ENCODE measurements at places on chromosomes 12 and 14. TPM values are rescaled to one million over a fixed set of nuclear protein-coding genes. Genes with fewer than 3 reads are reported as not detected.

The APOLD1 gene
- 15.5 TPM for total RNA-seq

DNA sequence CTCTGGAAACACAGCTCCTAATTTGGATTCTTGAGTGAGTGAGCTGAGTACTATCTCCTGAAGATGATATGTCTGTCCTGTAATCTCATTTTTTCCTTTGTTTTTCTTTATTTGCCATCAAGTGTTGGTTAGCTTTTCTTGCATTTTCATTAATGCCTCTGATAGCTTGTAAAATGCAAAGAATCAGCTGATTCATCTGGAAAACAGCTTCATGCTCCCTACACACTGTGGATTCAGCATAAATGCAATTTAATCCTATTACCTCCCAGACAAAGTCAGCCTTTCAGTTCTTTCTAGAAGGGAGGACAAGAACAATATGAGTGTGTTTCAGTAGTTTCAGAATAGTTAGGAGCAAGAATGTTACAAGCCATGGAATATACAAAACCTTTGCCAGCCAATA lies 79.4 kb downstream of the DACT1 start:
- peaks cover 4% of the 10 kb centered on the region for H3K4me1 ChIP-seq
- H3K4me3 ChIP-seq: no peak overlapping the region
- DNase-seq: no peak
- no peak overlapping the region for H3K27ac ChIP-seq

GRCh38 chr14:94816113-94816512 lies 46.2 kb upstream of the GSC start:
- no peaks in the 10 kb centered on the region for H3K36me3 ChIP-seq
- H3K4me3 ChIP-seq: no peak overlapping the region
- no peaks in the 10 kb centered on the region for H3K27me3 ChIP-seq
- DNase-seq: no peak
- no peak overlapping the region for H3K27ac ChIP-seq

GRCh38 chr14:94746131-94746530 lies 23.8 kb downstream of the GSC start:
- no peak for DNase-seq
- H3K4me1 ChIP-seq: no peaks in the 10 kb centered on the region
- no peaks in the 10 kb centered on the region for H3K36me3 ChIP-seq
- peaks cover 5% of the 10 kb centered on the region for H3K27me3 ChIP-seq

The INHBC gene
- not detected for total RNA-seq

DNA sequence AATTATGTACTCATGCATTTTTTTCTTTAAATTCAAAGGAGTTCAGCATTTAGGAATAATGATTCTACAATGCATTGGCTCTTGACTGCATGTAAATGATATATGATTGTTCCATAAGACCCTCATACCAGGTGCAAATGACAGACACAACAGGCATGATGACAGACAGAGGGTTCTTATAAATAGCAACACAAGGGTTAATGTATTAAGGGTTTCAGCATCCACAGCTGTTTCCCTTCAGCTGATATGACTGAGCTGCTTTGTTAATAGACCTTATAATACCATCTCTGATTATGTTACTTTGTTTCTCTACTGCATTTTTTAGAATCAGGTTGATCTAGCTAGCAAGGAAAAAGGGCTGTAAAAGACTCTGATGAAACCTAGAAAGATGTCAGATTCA lies 90.8 kb upstream of the TMTC2 start:
- no peak overlapping the region for H3K27ac ChIP-seq
- no peaks in the 10 kb centered on the region for H3K27me3 ChIP-seq
- H3K4me3 ChIP-seq: no peak overlapping the region

The KRT6A gene
- total RNA-seq: not detected

DNA sequence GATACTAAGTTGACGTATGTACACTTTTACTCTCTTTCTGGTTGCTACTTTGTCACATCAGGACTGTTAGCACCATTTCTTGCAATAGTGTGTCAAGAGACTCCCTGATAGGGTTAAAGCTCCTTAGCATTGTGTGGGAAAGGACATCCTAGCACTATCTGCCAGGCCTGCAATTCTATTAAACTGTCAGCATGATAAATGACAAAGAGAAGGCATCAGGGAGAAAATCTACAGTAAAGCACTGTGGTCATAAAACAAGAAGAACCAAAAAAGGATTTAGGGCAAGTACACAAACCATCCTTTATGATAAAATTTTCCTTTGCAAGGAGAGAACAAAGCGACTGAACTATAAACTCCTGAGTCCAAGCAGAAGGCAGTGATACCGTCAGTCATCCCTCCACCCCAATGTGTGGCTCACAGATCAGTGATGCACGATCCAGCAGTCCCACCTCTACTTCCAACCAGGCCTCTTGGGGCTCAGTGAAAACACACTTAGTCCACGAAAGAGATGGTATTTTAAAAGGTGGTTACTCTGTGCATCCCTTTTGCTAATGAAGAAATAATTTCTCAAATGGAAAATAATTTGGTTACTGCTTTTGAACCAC lies 31.4 kb upstream of the SLC35F4 start:
- H3K36me3 ChIP-seq: no peaks in the 10 kb centered on the region
- no peak overlapping the region for H3K4me3 ChIP-seq
- H3K4me1 ChIP-seq: no peaks in the 10 kb centered on the region

GRCh38 chr12:12007001-12007712 lies 63.6 kb upstream of the BCL2L14 start:
- H3K4me1 ChIP-seq: peaks cover 72% of the 10 kb centered on the region
- H3K27ac ChIP-seq: peak overlapping the region; percentile 97
- H3K4me3 ChIP-seq: no peak overlapping the region

- H3K4me3 ChIP-seq: peak overlapping the region; percentile 71
- peaks cover 61% of the 10 kb centered on the region for H3K27me3 ChIP-seq
- H3K36me3 ChIP-seq: no peaks in the 10 kb centered on the region
- no peak for DNase-seq
Observed at GRCh38 chr12:79689061-79689476, 1.7 kb downstream of the PAWR start.

- H3K36me3 ChIP-seq: no peaks in the 10 kb centered on the region
- H3K4me3 ChIP-seq: no peak overlapping the region
- DNase-seq: no peak
- no peaks in the 10 kb centered on the region for H3K27me3 ChIP-seq
Observed at GRCh38 chr12:91052026-91052425, 5.8 kb downstream of the KERA start.

The CELA1 gene
- not detected for total RNA-seq

DNA sequence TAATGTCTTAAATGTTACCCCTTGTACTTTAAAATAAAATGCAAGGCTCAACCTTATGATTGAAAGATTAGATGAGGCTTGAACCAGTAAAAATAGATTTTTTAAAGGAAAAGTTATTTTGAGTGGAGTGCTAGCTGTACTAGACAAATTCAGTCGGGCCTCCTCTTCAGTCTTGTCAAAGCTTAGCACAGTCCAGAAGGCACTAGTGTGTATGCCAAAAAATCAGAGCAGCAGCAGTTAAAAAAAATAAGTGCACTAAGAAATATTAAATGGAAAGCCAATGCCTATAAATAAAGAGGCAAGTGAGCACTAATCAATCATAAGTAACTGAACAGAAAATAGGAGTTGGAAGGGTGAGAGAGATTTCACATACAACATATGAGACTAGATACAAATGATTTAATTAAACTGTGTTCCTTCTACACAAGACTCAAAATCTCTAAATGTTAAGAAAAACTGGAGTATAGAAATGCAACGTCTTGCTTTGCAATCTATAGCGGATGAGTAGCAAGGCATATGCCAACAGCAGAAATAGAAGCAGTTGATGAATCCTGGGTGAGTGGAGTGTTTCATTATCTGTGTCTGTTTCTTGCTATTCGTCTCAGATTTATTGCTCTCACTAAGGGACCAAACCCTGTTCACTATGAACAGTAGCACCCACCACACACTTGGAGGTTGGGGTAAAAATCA lies 172.1 kb downstream of the ETNK1 start:
- H3K27me3 ChIP-seq: no peaks in the 10 kb centered on the region
- no peaks in the 10 kb centered on the region for H3K4me1 ChIP-seq
- DNase-seq: no peak

- DNase-seq: peak; percentile 39
- no peak overlapping the region for H3K4me3 ChIP-seq
- H3K4me1 ChIP-seq: no peaks in the 10 kb centered on the region
- H3K27me3 ChIP-seq: peaks cover 6% of the 10 kb centered on the region
Observed at GRCh38 chr12:124036657-124037109, 63.7 kb downstream of the ZNF664 start.

GRCh38 chr14:70700955-70701585 lies 59.4 kb downstream of the TTC9 start:
- no peaks in the 10 kb centered on the region for H3K4me1 ChIP-seq
- no peak overlapping the region for H3K27ac ChIP-seq
- H3K36me3 ChIP-seq: no peaks in the 10 kb centered on the region
- no peak overlapping the region for H3K4me3 ChIP-seq
- DNase-seq: no peak

DNA sequence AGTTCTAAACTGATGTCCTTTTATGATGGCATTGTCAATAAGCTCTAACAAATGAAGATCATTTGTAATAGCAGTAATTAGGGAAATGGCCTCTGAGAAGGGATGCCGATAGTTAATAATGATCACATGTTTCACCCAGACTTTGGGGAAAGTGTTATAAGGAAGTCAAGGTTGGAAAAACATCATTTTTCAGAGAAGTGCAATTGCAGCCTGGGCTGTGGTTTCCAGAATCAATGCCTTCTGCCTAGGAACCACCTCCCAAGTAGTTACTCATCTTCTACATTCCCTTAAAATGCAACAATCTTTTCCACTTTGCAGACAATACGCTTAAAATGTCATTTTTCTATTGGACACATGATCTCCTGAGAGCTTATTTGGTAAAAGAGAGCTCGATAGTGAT lies 879 bp downstream of the EDDM3A start:
- no peak overlapping the region for H3K27ac ChIP-seq
- H3K4me3 ChIP-seq: no peak overlapping the region
- H3K27me3 ChIP-seq: no peaks in the 10 kb centered on the region
- H3K36me3 ChIP-seq: peaks cover 2% of the 10 kb centered on the region

DNA sequence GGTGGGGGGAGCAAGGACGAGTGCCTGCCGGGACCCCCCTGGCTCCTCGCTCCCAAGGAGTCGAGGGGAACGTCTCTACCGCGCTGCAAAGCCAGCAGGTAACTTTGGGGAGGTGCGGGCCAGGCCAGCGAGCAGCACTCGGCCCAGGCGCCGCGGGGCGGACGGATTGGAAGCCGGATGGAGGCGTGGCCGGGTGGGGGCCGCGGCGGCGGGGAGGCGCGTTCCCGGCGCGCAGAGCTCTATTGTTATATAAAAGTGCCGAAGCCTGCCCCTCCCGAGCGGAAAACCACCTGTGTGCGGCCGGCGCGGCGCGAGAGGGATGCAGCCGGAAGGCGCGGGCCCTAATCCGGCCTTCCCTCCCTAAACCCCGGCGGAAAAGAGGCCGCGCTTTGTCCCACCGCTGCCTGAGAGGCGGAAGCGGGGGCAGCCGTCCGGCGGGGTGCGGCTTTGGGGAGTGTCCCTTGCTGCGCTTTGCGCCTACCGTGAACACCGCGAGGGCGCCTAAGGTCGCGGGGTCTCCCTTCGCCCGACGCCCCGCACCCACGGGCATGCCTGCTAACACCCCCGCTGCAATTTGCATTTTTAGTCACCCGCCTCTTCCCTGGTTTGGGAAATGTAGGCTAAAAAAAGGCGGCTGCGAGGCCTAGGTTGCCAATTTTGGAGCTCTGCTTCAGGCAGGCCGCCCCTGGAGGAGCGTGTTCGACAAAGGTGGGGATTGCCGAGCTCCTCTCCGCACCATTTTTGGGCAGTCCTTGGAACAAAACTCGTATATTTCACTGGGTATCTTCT lies 1.7 kb upstream of the DUSP6 start:
- peaks cover 45% of the 10 kb centered on the region for H3K4me1 ChIP-seq
- DNase-seq: peak; percentile 80
- H3K27me3 ChIP-seq: no peaks in the 10 kb centered on the region
- peak overlapping the region; percentile 93 for H3K27ac ChIP-seq
- peak overlapping the region; percentile 98 for H3K4me3 ChIP-seq

- peaks cover 3% of the 10 kb centered on the region for H3K27me3 ChIP-seq
- H3K36me3 ChIP-seq: no peaks in the 10 kb centered on the region
- H3K27ac ChIP-seq: peak overlapping the region; percentile 86
- peaks cover 12% of the 10 kb centered on the region for H3K4me1 ChIP-seq
Observed at GRCh38 chr12:131860472-131861260, 32.5 kb downstream of the MMP17 start.

DNA sequence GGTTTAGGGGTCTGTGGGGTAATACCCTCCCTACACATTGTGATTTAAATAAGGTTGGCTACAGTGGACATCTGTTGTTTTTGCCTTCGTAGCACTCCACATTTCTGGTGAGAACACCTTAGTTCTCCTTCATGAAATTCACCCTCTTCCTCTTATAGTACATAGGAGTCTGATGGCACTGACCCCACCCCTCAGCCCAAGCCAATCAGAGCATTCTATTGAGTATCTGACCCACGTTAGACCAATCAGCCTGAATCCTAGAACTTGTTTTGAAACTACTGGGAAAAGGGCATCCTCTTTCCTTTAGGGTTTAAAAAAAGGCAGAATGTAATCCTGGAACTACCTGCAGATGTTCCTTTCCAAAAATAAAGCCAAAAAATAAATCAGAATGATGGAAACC lies 15.8 kb upstream of the LRRC9 start:
- H3K27me3 ChIP-seq: peaks cover 2% of the 10 kb centered on the region
- H3K4me3 ChIP-seq: no peak overlapping the region
- H3K27ac ChIP-seq: no peak overlapping the region
- H3K4me1 ChIP-seq: no peaks in the 10 kb centered on the region
- no peaks in the 10 kb centered on the region for H3K36me3 ChIP-seq

The KRT81 gene
- not detected for total RNA-seq

The C12orf50 gene
- total RNA-seq: not detected

- no peak for DNase-seq
- H3K27ac ChIP-seq: no peak overlapping the region
- H3K36me3 ChIP-seq: no peaks in the 10 kb centered on the region
- no peak overlapping the region for H3K4me3 ChIP-seq
Observed at GRCh38 chr12:69686731-69687130, 12.4 kb downstream of the BEST3 start.

DNA sequence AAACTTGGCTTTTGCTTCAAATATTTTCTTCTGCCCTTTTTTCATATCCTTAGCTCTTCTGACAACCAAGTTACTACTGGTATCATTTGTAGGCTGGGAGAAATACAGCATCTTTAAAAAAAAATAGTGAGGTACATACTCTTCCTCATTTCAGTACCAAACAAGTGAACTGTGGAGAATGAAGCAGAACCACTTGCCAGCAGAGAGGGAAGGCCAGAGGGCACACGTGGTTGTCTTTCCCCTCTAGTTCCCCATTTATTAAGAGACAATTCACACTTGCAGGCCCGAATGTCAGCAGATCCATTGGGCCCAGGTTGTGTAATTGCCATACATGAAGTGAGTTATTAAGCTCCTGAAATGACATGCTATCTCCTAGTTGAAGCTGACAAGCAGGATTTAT lies 3.2 kb downstream of the SUSD6 start:
- no peak for DNase-seq
- no peaks in the 10 kb centered on the region for H3K27me3 ChIP-seq
- peaks cover 34% of the 10 kb centered on the region for H3K36me3 ChIP-seq
- H3K4me1 ChIP-seq: peaks cover 76% of the 10 kb centered on the region
- H3K4me3 ChIP-seq: peak overlapping the region; percentile 97
- peak overlapping the region; percentile 98 for H3K27ac ChIP-seq

DNA sequence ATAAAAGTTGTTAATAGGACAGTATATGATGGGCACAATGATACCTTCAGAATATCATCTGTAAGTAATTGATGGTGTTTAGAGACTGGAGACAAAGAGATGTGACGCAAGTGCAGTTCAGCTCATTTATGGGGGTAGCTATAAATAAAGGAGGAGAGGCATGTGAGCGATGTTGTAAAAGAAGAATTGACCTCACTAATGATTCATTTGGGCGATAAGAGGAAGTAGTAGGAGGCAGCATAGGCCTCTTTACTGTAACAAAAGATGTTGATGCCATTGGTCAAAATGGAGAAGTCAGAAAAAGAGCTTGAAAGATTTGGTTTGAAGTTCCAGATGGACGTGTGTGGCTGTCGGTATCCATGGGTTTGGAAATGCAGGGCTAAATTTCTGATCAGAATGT lies 70.0 kb downstream of the FLRT2 start:
- H3K27me3 ChIP-seq: no peaks in the 10 kb centered on the region
- no peak overlapping the region for H3K27ac ChIP-seq
- H3K4me3 ChIP-seq: no peak overlapping the region
- no peaks in the 10 kb centered on the region for H3K36me3 ChIP-seq
- no peak for DNase-seq

Data from activated CD4-positive, alpha-beta T cell treated with anti-CD3 and anti-CD28 coated beads, Interleukin-2, amount 10 ng/mL, durations not matched to agents 7 days and 5 days (primary cell).